ENCODE measurements at places on chromosomes 2 and 18.

DNA sequence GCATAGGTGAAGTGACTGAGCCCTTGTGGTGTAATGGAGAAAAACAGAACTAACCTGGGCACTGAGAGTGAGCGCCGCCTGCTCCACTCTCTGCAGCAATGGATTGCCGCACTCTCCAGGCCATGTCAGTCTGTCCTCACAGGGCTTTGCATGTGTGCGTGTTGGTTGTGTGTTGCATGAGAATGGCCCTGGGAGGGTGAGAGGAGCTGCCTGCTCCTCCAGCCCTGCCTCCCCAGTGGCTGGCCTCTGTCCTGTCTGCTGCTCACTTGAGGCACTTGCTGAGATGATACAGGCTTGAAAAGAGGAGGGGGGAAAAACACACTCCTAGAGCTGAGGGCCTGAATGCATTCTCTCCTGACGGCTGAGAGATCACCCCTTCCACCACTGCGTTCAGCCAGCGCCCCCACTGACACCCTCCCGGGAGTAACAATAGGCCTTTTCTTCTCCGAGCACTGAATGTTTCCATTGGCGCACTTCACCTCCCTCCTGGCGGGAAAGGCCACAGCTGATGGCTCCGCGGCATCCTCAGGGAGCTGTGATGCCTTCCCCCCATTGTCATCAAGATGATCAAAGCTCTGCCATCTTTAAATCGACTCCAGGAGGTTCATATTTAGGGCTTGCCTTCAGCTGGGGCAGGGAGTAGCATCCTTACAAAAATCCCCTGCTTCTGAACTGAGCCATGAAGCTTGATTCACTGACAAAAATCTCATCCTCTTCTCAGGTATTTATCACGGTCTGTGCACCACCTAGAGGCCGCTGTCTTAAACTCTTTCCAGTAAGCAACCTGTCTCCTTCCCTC lies 49.9 kb upstream of the DAPL1 start:
- DNase-seq = peak; percentile 64

DNA sequence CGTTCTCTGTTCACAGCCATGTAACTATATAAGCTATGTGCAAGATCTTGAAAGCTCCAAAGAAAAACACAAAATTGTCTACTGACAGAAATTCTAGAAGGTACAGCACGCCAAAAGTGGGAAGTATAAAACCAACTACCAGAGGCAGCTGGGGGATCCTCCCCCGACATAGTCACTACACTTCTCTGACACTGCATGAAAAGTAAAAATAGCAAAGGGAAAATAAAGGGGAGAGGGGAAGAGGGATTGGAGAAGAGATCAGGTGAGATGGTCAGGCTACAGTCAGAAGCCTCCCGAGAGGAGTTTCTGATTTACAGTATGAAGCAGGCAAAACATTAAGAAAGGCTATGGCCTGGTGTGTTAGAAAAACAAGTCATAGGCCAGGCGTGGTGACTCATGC lies 39.8 kb upstream of the PCBP1 start:
- no peak for DNase-seq

DNA sequence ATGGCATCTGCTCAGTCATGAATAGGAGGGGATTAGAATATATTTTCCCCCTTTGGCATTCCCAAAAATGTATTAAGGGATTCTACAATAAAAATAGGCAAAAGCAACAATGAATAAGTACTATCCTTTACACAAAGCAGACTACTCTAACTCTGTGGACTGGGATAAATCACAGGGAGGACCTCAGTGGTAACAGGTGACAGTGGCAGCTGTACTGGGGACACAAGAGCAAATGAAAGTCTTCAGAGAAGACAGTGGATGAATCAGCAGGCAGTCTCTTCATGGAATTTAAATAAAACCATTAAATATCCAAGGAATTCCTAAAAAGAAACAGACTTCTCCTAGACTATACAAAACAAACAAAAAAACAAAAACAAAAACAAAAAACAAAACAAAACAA lies 4.8 kb downstream of the CDH7 start:
- no peak for DNase-seq

DNA sequence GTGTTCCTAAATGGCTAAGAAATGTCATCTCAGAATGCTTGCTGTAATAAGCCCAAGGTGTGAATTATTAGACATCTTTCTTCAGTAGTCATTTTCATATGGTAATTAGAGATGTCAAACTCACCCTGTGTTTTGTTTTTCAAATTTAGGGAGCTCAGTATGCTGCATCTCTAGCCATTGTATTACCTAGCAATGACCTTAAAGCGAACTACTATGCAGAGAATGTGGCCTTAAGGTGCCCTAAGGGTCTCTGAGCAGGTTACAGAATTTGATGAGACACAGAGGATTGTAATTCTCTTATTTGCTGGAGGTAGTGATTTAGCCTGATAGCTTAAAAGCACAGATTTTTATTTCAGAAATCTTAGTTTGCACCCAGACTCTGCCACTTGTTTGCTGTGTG lies 1052.6 kb upstream of the DDX18 start:
- DNase-seq = no peak

GRCh38 chr2:37916512-37917082 lies 8.5 kb upstream of the RMDN2 start:
- DNase-seq = no peak

DNA sequence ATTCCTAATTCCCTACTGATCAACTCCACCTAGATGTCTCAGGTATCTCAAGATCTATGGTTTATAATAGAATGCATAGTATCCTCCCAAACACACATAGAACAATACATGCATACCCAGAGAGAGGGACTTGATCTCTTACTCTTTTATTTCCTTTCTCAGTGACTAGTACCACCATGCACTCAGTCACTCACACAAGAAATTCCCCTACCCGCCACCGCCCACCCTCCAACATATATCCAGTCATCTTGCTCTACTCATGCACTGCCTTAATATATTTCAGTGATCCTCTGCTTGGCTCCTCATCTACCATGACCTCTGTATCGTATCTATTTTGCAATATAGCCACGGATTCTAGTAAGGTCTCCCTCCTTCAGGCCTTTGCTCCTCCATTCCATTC lies 996.9 kb downstream of the LRP1B start:
- no peak for DNase-seq

GRCh38 chr18:52046842-52047241 lies 293.2 kb upstream of the DCC start:
- DNase-seq = no peak

DNA sequence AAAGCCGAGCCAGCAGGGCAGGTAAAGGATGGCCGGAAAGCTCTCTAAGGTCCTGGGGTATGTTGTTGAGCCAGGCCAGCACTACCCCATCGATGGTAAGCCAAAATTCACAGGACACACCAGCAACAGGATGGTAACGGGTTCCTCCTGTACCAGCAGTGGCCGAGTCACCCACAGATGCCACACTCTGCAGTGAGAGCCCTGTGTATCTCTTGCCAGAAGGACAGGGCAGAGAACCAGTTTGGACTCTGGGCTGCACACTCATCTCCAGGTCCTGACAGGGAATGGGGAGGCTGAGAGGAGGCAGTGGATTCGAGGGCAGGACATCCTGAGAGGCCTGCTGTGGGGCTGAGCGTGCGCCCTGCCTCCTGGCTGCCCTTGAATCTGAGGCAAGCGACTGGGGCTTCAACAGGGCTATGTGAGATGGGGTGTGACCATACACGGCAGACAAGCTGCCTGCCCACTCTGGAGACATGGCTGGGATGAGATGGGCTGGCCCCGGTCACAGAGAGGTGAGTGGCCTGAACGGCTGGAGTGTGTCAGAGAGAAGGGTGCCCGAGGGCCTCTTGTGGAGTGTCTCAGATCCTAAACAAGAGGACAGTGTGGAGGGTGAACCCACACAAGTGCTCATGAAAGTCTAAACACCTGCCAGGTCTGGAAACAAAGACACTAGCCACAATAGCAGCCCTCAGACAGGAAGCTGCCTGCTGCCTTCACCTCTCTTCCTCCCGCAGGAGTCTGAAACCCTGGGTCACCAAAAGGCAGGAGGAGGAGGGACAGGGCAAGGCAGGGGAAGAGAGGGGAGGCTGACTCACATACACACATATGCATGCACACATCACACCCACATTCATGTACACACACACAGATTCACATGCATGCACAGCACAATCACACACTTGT lies 182.3 kb downstream of the LOXHD1 start:
- DNase-seq = no peak
